ENCODE measurements at places on chromosomes 7 and 10.

DNA sequence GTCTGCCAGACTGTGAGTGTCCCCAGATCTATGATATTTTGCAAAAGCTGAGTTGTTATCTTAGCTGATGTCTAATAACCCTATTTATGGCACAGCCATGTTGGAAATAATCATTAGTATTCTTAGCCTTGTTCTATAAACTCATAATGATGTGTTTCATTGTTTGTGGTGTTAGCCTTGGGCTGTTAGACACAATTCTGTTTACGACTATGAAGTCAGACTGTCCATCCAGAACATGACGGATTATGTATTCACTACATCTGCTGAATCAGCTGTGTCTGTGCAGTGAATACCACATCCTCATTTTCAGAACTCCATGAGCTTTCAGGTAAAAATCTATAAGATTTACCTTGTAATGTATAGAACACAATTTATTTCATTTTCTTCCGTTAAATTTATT is 577.1 kb downstream of the NRG3 start:
- no peak for DNase-seq

DNA sequence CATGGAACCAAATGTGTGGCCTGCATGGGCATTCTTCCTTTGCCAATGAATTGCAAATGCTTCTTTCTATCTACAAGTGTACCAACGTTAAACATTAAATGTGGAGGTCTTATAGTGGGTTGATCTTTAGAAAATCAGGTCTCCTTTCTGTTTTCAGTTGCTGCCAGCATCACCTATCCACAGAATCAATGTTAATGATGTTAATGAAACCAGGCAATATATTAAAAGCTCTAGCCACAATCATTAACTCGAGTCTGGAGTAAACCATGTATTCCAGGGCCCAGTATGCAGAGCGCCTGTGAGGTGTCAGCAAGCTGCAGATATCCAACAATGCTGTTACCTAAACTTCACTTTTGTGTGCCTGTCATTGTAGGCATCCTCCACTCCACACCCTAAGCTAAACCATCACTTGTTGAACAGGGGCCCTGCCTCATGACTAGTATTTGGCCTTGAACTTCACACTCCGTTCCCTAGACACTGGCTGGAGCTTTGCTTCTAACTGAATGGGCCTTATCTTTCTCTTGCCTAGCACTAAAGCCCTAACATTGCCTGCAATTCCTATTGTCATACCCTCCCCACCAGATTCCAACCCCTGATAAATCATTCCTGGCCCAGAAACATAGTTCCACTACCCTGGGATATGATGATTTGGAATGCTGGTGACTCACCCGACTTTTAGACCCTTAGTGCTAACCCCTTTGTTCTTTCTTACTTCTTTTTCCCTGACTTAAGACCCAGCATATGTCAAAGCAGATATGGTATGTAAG is 24.3 kb upstream of the ITGB8 start:
- no peak for DNase-seq

DNA sequence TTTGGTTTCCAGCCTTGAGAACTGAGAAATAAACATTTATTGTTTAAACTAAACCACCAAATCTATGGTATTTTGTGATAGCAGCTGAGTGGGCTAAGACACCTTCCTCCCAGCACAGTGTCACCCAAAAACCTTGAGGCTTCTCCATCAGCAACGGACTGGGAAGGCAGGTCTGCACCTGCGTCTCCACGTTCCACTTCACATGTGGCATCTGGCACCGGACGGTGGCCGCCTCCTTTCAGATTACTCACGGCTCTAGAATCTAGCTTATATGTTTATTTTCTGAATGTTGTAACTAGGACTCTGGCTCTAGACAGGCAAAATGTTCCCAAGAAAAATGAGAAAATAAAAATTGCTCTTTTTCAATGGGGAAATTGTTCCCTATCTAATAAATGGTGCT is 201.0 kb downstream of the ADARB2 start:
- no peak for DNase-seq

DNA sequence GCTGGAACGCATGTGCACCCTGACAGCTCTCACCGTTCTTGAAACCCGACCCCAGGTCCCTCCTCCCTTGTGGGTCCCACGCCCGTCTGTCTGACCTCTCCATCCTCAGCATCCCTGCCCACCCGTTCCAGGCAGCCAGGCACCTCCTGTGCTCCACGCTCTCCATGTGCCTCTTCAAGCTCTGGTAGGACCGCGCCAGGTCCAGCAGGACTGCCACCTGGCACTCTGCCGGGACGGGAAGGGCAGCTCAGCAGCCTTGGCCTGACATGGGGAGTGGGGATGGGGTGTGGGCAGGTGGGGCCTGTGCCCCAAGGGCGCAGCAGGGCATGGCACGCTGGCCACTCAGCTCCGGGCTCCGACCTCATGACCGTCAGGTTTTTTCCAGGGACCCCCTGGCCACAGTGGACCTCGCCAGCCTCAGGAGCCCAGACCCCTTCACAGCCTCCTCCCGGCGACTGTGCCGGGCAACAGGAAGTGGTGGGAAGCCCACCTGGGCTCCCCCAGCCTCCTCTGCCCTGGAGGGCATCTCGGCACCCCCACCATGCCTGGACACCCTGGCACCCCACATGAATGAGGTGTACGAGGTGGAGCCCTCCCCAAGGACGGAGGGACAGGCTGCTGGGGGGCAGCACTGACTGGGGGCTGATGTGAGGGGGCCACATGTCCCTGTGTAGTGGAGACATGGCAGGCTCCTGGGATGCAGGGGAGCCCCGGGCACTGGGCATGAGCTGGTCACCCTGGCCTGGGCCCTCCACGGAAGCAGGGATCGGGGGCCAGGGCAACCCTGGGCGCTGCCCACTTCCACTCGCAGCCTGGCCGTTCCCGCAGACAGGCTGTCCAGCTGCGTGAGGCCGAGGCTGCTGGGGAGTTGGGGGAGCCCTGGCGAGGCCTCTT is 25.1 kb upstream of the NKX6-2 start:
- no peak for DNase-seq

GRCh38 chr7:130912082-130912861 is 178.3 kb upstream of the KLF14 start:
- DNase-seq, result no peak

DNA sequence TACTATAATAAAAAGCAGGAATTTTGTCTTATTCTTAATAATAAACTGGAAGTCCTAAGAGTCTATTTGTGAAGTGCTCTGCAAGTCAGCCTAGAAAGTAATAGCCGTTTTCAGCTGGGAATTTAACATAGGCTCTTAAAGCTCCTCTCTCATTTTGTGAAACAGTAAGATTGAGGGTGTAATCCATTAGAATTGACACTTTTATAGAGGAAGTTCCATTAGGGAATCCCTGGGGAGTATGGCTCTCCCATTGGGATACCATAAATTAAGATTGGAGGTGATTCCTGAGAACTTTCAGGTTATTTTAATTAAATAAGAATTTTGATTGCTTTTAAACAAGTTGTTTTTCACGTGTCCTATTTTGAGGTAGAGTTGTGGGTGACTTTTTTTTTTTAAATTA is 68.0 kb downstream of the EXOC4 start:
- DNase-seq, result no peak

GRCh38 chr7:158955932-158956804 is 99.8 kb downstream of the DYNC2I1 start:
- no peak for DNase-seq

- DNase-seq, result no peak
Measured at GRCh38 chr7:20892776-20893175, 106.1 kb upstream of the SP8 start.

GRCh38 chr7:116426428-116427156 is 72.9 kb upstream of the CAV2 start:
- no peak for DNase-seq

- DNase-seq, result no peak
Measured at GRCh38 chr7:101126651-101127459, at the start of gene SERPINE1. Gene SERPINE1, plus strand, starts transcription at chr7:101127104. Its CDS starts 1,290 bp downstream, at chr7:101128394.

DNA sequence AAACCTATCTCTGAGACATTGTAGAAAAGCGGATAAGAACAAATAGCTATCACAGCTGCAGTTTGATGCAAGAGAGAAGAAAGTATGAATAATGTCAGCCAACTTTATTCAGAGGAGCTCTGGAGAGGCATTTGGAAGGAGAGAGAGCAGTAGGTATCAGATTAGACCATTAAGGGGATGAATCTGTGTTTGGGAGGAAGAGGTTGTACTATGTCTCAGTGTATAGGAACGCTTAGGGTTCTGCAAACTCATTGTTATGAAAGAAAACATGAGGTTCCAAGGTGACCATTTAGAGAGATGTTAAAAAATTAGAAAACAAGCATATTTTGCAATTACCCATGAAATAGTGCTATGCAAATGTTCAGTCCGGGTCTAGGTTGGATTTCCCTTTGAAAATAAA is 207.5 kb upstream of the GNAI1 start:
- no peak for DNase-seq

DNA sequence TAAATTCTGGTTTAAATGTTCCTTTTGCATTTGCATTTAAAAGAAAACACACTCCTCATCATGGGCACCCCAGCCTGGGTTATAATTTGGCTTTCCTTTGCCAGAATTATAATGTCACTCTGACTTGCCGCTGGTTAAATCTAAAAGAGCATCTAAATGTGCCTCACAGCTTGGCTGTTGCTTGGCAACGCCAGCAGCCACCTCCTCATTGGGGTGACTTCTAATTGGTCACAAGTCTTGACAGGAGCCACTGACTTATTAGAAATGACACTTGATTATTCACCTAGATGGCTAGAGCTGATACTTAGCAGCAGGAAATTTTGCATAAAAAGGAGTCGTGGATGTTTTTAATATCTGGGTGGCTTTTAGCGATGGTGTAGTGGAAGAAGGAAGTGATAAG is 114.3 kb downstream of the TBXAS1 start:
- no peak for DNase-seq

GRCh38 chr10:127999297-128000129 is 92.6 kb downstream of the PTPRE start:
- no peak for DNase-seq
